ENCODE measurements at places on chromosomes 1 and 21. TPM values are rescaled to one million over a fixed set of nuclear protein-coding genes. Genes with fewer than 3 reads are reported as not detected.

DNA sequence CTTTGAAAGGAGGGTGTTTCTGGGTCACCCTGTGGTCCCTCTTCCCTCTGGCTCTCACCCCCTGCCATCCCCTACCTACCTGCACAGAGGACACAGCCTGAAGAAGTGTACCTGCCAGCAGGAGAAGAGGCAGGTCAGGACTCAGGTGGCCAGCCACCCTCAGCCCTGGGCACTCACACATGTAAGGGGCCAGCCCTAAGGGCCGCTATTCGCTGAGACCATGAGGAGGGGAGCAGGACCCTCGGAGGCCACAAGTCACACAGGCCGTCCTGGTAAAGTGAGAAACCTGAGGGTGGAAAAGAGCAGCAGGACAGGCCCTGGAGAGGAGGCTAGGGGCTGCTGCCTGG is 1.2 kb downstream of the ZNF692 start:
- no peak for DNase-seq

DNA sequence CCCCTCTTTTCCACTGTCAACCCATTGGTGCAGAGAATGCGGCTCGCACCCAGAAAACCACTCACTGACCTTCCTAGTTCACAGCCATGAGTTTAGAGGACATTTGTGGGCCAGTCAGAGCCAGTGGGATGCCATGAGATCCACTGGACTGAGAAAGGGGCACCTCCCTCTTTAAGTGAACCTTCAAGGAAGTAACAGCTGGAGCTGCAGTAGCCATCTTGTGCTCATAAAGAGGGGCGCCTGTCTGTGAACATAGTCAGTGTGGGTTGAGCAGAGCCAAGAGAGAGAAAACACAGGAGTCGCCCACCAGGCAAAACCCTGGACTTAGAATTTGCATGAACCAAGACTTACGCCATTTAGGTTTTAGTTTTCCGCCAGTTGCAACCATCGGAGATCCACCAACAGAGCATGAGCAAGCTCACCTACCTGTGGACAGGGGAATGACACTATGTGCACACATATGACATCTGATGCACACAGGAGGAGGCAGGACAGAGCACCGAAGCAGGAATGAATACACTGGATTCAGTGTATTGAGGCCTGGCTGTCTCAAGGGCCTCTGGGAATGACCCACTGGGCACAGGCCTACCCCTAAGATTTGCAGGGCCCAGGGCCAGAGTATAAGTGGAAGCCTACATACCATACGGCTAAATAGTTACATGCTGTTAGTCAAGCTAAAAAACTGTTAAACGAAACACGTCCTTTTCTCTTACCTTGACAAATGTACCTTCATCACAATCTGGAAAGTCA is 151.6 kb downstream of the GRIK3 start:
- no peak for DNase-seq

DNA sequence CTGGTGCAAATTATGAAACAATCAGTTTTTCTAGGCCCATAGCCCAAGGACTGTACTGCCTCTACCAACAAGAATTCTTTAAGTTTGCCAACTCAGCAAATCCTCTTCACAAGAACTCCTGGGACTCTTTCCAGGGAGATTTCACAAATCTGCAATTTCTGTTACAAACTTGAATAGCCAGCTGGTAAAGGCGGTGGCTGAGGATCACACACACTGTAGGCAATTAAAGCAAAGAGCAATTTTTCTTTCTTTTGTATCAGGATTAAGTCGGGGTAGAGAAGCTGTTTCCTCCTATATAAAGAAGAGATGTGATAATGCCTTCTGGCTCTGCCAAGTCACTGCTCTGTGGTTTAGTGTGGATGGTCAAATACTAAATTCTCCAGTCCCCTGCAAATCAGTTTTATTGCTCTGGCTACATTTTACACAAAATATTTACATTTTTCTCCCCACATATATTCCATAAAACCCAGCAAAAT is 1.7 kb downstream of the ALDH9A1 start:
- peak; percentile 13 for DNase-seq

DNA sequence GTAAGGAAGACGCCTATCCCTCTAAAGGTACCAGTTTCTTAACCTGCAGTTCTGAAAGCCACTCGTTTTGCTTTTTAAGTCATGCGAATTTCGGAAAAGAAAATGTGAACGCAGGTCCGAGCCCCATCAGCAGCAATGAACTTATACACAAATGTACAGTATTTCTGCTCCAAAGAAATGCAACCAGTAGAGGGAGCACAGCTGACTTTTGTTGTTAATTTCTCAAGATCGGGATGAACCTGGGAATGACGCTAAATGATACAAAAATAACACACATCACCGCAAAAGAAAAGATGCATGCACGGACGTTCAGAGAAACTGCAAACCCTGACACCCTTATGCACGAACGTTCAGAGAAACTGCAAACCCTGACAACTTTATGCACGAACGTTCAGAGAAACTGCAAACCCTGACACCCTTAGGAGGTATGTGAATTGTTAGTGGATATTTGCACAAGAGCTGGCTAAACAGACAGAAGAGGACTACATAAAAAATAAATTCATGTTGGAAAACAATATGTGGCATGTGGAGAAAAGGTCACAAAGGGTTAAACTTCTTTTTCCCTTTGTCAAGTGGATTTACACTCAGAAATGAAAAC is 3.5 kb upstream of the TIAM1 start:
- no peak for DNase-seq

The FCER1A gene
- 0.28 TPM for polyA plus RNA-seq

DNA sequence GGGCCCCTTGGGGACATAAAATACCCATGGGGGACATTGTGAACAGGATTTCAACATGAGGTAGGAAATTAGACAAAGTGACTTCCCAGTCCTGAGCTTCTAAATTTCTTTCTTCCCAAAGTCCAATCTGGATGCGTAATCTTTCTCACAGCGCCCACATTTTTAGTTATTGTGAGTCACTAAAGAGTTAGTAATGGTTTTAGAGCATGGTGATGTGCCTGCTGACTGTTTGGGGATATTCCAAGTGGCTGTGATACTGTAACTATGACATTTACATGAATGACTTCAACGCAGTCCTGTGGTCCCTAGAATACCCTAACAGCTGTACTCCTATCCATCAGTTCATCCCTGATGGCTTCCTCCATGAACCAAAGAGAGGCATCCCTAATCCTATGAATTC is 224.0 kb upstream of the COA6 start:
- no peak for DNase-seq

DNA sequence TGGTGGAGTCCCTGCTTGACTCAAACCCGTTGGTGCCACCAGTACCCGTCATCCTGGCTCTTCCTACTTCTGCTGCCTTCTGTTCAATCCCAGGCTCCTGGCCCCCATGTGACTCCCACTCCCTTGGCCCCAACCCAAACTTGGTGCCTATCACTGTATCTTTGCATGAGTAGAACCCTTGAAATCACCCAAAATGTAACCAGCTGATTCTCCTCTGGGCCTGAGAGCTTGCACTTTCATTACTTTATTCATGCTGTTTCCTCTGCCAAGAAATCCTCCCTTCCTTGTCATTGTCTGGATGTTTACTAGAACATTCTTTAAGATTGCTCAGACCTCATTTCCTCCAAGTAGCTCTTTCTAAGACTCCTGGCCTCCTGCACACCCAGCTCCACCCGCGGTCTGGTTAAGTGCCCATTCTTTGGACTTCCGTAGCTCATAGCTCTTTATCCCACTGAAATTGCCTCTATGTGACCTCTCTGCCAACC is 15.7 kb downstream of the PTAFR start:
- no peak for DNase-seq

The UBXN10 gene
- 1.4 TPM for polyA plus RNA-seq

DNA sequence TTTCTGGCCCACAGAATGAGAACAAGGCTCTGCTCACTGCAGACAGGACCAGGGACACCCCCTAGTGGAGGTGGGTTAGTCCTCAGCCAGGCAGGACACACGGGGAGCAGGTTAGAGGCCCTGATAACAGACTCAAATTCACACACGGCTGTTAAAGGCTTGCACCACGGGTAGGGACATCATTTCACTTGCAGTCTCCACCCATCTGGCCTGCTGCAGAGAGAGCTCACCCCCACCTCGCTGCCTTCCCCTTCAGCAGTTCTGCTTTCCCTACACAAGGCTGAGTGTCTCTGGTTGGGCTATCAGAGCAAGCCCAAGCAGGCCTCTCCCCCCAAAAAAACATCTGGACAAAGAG is 20.6 kb downstream of the MEF2D start:
- no peak for DNase-seq

DNA sequence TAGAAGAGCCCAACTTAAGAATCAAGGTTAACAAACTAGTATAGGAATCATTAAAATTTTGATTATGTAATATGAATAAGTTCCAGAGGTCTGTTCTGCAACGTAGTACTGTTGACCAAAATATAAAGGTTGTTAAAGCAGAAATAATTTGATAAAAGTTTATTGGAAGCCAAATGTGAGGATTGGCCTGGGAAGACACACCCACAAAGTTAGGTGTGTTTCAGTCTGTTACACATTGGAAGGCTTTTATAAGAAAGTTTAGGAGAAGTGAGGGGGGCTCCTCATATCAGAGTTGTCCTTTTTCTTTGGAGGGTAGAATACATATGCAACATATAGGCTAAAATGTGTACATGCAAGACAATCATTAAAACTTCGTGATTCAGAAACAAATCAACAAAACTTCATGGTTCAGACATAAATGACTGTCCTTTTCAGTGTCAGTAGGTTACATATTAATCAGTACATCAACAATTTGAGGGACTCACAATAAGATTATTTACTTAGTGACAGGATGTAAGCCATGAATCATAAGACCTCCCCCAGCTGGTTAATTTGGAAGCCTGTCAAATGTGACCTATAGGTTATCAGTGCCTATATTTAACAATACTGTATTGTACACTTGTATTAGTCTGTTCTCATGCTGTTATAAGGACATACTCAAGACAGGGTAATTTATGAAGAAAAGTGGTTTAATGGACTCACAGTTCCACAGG is 245.0 kb upstream of the B3GALT2 start:
- no peak for DNase-seq

DNA sequence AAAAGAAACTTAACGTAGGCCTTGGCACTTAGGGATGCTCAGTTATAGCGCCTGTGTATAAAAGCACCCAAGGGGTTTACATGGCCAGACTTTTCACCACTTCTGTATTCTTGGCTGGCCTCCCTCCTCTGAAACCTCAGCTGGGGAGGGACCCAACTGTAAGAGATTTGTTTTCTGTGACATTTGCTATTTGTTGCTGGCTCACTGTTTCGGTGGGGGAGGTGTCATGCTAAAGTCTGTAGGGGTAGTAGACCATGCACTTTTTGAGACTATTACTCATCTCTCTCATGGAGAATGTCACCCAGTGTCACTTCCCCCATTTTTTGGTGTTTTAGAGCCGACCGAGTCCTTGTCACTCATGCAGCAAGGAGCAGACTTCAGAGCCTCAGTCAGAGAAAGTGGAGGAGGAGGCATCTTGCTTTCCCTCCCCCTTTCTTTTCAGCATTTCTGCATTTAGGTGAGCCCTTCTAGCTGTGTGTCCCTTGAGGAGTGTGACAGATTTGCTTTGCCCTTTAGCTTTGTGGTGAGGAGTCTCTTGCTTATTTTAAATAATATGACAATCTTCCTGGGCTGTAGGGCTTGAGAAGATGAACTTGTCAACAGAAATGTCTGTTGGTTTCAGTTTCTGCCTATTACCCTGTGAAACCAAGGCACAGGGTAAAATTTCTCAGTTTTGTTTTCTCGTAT is 160.1 kb downstream of the FASLG start:
- no peak for DNase-seq

GRCh38 chr21:31727181-31727580 is 4.7 kb downstream of the SCAF4 start:
- no peak for DNase-seq

DNA sequence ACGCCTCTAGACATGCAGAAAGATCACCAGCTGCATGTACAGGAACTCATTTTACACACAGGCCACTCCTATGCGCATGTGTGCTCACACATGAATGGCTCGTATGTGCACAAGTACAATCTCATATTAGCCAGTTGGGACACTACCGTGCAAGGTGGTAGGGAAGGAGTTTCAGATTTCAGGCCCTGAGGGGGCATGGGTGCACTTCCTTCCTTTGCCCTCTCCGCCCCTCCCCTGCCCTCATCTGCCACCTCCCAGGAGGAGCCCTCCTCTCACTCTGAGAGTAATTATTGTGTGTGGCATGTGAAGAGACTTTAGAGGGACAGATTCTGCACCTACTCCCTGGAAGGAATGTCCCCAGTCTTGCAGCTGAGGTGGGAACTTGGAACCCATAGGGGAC is 14.8 kb downstream of the EDN2 start:
- DNase-seq = no peak

GRCh38 chr1:1433804-1434130 is 1.7 kb upstream of the VWA1 start:
- no peak for DNase-seq

DNA sequence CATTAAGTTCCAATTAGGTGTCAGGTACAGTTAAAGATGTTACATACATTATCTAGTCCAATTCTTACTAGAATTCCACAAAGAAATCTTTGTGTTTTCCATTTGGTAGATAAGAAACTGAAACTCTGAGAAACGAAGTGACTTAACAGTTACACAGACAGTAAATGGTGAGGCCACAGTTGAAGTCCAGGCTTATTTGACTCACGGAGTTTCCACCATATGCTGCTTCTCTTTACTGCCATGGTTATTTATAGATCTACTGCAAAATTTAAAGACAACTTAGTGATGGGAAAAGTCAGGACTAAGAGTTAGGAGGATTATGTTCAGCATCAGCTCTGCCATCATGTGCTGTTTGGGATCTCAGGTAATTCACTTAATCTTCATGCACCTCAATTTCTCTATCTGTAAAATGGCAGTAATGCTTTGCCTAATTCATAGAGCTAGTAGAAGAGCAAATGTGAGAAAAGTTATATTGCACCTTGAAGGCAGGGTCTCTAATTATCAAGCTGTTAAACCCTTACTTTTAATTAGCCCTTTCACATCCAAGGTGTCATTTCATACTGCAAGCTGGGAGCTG is 26.2 kb upstream of the SAMSN1 start:
- no peak for DNase-seq

DNA sequence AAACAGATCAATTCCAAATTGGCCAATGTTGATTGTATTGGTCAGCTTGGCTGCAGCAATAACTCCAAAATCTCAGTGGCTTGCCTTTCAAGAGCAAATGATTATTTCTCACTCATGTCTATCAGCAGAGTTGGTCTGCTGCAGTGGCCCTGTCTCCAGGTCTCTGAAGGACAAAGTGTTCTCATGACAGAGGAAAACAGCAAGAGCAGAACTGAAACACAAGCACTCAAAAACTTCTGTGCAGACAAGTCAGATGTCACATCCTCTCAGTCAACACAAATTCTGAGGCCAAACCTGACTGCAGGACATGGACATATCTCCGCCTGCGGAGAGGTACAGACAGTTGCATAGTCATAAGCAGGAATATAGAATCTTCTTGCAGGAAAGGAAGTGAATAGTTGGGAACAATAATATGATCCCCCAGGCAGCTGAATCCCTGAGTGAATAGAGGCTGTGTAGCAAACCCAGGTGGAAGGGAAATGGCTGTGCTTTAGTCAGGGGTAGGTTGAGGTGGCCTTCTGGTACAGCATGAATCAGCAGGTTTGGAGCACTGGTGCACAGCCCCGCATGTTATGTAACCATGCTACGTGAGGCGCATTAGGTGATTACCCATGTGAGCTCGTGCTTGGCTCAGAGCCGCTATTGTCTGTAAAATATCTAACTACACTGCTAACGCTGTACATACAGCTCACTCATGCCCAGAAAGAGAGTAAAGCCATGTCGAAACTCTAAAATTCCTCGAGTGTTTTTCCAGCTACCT is 17.1 kb upstream of the UBE2U start:
- no peak for DNase-seq

All from large intestine (tissue), 12 donors.